ENCODE measurements at places on chromosomes 6 and 20.

DNA sequence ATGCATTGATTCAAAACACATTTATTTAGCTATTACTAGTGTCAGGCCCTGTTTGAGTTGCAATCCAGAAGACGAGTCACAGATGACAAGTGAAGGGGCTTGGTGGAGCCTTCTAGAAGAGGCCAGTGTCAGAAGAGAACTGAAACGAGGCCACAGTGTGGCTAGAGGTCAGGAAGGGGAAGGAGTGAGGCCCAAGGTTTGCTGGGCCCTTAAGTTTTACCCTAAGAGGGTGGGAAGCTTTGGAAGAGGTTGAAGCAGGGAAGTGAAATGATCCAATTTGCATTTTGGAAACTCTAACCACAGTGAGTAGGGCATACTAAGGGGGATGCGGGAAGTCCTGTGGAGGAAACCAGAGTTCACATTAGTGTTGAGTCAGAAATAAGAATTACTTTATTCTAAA, 25.0 kb downstream of the TTK start:
- no peak for DNase-seq

- no peak for DNase-seq
Measured at GRCh38 chr6:133698272-133698671, 190.6 kb upstream of the TCF21 start.

DNA sequence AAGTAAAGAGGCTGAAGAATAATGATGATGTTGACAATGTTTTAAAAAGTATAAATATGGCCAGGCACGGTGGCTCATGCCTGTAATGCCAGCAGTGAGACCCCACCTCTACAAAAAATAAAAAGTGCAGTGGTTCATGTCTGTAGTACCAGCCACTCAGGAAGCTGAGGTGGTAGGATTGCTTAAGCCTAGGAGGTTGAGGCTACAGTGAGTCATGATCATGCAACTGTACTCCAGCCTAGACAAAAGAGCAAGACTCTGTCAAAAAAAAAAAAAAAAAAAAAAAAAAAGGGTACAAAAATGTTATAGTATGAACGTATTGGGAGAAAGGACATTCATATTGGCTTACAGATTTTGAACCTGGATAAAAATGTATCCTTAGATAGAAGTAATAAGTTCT, 543.1 kb upstream of the IRAK1BP1 start:
- DNase-seq = no peak

DNA sequence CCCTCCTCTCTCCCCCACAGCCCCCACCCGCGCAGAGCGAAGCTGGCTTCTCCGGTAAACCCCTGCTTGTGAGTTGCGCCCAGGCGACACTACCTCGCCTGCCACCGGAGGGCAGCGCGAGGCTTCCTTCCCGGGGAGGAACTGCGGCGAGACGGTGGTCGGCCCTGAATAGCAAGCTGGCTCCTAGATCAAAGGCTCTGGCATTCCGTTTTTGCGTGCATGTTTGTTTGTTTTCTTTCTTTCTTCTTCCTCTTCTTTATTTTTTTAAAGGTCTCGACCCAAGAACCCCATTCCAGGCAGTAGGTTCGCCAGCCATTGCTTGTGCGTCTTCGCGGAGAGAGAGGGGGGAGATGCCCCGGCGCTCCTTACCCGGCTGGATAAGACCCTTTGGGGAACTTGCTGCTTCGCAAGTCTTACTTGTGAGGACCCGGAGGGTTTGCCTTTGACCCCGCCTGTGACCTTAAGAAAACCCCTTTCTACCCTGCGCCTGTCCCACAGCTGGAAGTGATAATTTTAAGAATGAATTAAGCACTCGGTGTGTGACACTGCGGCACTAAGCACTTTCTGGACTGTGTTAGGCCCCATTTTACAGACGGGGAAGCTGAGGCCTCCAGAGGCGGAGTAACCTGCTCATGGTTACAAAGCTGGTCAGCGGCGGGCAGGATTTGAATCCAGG, 92.7 kb upstream of the SIRPA start:
- DNase-seq = no peak

GRCh38 chr6:82185948-82186535, 61.5 kb downstream of the IBTK start:
- DNase-seq = no peak

- no peak for DNase-seq
Measured at GRCh38 chr20:23340524-23340923, 10.1 kb upstream of the NXT1 start.

DNA sequence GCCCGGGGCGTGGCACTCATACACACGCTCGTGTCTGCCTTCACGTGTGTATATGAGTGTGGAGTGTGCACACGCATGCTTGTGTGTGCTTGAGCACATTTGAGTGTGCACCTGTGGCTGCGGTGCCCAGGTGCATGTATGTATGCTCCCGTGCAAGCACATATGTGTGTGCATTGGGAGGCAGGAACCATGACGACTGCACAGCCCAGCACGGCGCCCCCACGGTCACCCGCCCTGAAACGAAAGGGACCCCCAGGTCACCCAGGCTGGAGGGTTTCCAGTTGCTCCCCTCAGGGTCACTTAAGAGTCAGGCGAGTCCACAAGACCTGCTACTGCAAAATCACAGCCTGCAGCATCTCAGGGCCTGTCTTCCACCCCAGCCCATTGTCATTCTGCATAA, 94.7 kb downstream of the YTHDF1 start:
- no peak for DNase-seq

GRCh38 chr20:437787-438486, 24.4 kb downstream of the TBC1D20 start:
- no peak for DNase-seq

GRCh38 chr6:14434916-14435690, 317.5 kb downstream of the CD83 start:
- DNase-seq = no peak

DNA sequence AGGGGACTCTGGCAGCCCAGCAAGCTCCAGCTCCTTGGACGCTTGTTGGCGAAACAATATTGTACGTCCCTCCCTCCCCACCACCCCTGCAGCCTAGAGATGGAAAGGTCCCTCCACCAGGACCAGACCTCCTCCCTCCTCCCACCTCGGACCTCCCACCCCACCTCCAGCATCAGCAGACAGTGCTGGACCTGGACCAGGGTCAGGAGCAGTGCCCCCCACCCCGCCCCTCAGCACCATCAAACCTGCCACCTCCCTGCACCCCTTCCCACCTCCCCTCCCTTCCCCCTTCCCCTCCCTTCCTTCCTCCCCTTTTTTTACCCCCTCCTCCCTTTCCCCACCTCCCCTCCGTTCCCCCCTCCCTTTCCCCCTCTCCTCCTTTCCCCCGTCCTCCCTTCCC, 98.4 kb downstream of the TAF4 start:
- DNase-seq = no peak

DNA sequence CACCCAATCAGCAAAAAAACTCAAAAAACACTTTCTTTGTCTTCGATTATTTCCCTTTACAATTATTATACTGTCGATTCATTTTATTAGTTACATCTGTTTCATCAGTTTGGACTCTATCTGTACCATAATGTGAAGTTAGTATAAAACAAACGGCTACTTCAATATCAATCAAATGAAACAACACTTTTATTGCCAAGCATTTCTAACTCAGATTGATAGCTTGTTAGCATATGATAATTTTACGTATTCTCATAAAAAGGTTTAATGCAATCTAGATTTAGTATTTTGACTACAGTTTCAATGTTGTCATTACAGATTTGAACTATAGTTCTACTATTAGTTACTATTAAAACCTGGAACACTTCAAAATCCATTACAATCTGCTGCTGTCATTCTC, 149.3 kb downstream of the PTPRK start:
- DNase-seq = no peak

GRCh38 chr6:83168556-83168955, 24.5 kb downstream of the PGM3 start:
- DNase-seq = no peak

DNA sequence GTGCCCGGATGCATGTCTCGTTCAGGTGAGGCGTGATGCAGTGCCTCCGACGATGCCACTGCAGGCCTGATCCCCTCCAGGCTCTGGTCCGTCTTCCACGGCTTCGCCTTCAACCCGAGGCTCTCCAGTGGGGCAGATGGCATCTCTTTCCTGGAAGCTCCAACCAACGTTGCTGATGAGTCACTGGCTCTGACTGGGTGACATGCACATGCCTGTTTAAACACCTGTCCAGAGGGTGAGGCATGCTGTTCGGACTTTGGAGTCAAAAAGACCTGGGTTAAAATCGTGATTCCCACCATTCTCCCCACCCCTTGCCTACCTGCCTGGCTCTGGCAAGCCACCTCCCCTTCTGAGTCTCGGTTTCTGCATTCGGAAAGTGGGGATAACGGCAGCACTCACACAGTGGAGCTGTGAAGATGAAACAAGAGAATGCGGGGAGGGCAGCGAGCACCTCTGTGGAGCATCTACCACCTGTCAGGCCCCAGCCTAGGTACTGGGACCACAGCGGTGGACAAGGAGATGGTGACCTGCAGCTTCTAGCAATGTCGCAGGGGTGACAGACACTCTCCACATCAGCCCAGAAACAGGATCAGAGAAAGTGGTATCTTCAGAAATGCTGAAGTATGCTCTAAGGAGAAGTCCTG, 8.5 kb upstream of the EDN3 start:
- DNase-seq = no peak

DNA sequence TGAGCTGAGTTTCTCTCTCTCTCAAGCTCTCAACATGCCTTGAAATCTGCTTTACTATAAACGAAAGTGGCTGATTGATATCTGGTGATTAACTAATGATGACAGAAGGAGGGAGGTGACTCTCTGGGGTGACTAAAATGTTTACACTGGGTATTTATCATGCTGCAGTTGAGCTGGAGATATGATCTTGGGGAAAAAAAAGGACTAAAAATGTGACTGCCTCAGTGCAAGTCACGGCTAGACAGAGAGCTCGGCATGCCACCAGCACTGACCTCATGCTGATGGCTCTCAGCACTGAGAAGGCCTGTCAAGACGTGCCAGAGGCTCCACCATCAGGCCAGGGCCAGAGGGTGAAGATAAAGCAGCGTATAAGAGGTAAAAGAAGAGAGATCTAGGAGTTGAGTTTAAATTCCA, 103.1 kb upstream of the SPACA1 start:
- DNase-seq = no peak

- DNase-seq = peak; percentile 34
Measured at GRCh38 chr20:53413186-53413631, 180.4 kb downstream of the ZNF217 start.
